DMS153 (cell line): ENCODE measurements at places on chromosomes 5 and 9.

- peak; percentile 49 for DNase-seq
These were observed 66.8 kb downstream of the MAMDC2 start for GRCh38 chr9:70110194-70111041.

DNA sequence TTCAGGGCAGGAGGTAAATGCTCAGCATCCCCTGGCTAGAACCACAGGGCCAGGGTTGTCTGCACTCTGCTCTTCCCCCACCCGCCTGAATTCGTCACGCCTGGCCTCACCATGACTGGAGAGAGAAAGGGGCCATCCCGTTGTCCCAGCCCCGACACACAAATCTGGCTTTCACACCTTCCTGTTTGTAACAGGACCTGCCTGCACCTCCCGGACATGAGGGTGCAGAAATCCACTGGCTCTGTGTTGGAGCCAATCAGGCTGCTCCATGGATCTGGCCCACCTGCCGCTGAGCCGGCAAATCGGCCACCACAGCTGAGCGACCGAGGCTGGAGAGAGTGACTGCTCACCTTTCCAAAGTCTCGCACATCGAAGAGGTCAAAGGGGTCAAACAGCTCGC lies 53.4 kb downstream of the VAV2 start:
- no peak for DNase-seq

- DNase-seq: no peak
These were observed 169.5 kb upstream of the S1PR3 start for GRCh38 chr9:88821746-88822106.

DNA sequence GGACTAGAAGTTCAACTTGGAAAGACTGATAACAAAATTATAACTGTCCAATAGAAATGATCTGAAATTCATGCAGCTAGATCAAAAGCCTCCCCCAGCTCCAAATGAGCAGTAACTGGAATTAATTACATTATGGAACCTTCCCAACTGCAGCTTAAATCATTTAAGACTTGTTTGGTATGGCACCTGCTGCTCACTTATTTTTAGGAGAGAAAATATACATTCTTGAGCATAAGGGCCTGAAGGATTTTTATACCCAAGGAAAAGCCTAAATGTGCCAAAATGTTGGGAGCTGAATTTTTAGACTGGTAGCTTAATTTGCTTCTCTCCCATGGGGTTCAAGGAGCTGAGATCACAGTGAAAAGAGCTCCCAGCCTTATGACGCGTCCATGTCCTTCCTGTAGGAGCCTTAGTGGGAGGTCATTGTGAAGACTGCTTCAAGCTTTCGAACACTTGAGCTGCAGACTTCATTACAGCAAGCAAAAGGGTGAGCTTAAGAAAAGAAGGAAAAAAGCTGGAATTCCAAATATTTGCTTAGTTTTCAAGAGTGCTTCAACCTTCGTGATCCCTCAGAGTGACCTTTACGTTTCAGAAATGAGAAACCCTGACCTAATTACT lies 276.0 kb downstream of the DMAC1 start:
- DNase-seq: no peak

GRCh38 chr9:19788152-19788551 lies 685 bp downstream of the SLC24A2 start:
- peak; percentile 18 for DNase-seq

- no peak for DNase-seq
These were observed 303.5 kb downstream of the PLK2 start for GRCh38 chr5:58156361-58156760.

DNA sequence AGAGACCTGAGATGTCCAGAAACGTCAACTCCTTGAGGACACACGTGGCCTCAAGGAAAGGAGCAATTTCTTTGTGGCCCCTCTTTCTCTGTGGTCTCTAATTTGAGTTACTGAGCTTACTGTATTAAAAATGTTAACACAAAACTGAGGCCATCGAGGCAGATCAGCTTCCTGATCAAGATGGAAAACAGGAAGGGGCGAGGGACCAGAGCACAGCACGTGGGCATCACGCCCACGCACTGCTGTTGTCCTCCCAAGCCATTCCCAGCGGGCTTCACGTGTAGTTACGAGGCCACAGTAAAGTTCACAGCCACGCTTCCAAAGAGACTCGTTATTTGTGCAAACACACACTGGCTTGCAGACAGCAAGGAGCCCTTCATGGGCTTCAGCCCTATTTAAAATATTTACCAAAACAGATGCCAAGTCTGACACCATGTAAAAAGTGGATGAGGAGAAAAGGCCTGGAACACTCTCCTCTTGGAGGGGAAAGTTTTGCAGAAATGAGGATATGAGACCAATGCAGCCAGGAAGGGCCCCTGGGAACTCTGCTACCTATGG lies 149.5 kb downstream of the ROR2 start:
- DNase-seq: no peak

DNA sequence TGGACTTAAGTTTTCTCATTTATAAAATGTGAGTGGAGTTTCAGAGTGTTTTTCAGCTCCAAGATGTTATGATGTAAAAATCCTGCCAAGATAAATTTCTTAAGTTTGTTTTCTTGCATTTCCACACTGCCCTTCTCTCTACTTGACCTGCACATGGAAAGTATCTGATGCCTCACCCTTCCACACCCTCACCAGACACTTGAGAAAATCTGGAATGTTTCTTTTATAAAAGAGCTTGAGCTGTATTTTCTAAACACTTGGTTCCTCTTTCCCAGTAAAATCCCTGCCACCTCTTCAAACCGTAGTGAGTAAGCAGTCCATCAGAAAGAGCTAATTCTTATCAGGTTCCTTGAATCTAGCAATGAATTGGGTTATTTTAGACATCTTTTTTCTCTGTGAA lies 42.9 kb downstream of the FOXD1 start:
- DNase-seq: no peak

GRCh38 chr9:129263836-129264235 lies 85.8 kb upstream of the IER5L start:
- no peak for DNase-seq

GRCh38 chr5:155926766-155927165 lies 400.2 kb upstream of the SGCD start:
- DNase-seq: no peak

DNA sequence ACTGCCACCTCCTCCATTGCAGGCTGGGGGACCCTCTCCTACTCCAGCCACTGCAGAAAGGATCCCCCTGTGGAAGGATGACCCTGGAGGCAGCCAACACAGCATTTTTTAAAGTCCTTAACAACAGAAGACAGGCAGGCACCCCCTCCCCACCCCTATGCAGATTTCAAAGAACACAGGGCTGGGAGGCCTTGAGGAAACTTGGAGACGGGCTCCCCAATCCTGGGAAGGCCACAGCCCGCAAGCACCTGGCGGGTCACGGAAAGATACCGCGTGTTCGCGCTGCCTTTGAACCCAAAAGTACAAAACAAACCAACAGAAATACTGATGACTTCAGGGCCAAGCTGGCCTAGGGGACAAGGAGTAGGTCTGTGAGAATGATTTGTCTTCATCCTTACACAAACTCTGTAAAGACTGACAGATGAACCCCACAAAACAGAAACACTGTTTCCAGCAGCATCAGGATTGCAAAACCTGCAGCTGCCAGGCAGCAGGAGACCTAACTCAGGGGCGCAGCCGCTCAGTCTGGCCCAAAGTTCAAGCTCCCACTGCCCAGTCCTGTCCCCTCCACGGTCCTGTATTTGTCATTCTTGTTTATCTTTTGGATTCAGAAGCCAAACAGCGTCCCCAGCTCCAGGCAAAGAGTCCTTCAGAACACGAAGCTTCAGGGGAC lies 13.8 kb downstream of the VAV2 start:
- no peak for DNase-seq

- DNase-seq: no peak
These were observed 132.0 kb downstream of the CEMIP2 start for GRCh38 chr9:71636143-71636839.

DNA sequence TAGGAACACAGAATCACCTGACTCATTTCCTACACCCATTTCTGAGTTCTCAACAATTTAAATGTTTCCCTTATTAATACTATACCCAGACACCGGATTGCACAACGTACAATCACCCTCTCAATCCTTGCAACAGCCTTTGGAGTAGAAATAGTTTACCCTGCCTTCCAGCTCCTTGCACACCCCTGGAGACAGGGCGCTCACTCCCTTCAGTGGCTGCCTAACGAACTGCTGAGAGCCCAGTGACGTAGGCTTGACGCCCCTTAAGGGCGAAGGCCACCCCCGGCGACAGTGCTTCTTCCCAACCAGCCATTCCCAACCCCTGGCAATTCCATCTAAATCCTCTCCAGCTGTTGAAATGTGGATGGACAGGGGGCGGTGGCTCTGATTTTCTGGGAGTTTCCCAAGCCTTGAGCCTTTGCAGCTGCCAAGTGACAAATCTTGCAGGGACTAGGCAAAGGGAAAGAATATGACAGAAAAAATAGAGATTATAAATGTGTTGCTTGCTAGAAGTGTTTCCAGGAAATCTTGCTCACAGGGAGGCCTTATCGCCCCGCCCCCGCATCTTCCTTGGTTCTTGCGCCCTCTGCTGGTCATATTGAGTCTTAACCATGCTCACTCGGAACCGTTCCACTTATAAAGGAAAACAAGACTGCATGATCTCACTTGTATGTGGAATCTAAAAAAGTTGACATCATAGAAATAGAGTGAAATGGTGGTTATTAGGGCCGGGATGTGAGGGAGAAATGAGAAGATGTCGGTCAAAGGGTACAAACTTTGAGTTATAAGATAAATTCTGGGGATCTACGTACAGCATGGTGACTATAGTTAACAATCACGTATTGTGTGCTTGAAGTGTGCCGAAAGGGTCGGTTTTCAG lies 7.6 kb upstream of the BARX1 start:
- DNase-seq: peak; percentile 63

- no peak for DNase-seq
These were observed 98.8 kb downstream of the KLF4 start for GRCh38 chr9:107390778-107391177.
